ENCODE measurements at places on chromosomes 6 and 20. TPM values are rescaled to one million over a fixed set of nuclear protein-coding genes. Genes with fewer than 3 reads are reported as not detected.

- no peak for DNase-seq
Observed at GRCh38 chr6:125953502-125953875, 3.1 kb upstream of the HINT3 start.

GRCh38 chr6:42762950-42763349 is 17.0 kb upstream of the TBCC start:
- no peak for DNase-seq

DNA sequence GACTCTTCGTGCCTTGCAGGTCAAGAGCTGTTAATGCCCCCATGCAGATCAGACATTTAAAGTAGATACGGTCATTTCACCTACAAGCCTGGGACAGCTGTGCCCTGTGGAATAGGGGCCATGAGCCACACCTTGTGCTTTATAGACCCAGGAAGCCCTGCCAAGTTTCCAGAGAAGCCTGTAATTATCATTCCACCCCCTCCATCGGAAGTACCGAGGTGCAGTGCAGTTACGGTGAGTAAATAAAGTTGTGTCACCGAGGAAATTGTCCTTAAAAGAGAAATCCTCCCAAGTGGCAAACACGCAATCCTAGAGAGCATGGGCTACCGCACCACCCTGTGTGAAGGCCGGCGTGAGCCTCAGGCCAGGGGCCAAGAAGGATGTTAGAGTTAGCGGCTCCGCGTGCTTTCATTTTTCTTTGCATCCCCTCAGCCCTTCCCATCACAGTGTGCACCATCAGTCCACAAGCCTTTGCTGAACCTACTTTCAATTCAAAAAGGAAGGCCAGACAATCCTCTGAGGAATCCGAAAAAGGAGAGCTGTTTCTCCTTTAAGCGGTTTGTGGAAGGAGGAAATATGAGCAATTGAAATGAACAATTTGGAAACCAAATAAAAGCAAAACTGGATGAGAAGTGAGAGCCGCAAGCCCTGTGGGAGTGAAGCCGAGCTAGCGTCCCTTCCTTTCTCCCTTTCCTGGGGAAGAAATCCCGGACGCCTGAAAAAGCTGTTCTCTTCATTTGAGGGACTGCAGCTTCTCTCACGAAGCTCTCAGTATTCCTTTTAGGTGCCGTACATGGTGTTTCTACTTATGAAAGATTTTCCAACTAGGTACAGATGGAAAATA is 183.3 kb upstream of the PDE10A start:
- no peak for DNase-seq

GRCh38 chr6:116369540-116369939 is 1.2 kb upstream of the DSE start:
- DNase-seq = no peak

GRCh38 chr20:45425561-45425960 is 9.6 kb downstream of the PIGT start:
- no peak for DNase-seq

GRCh38 chr6:142510211-142510610 is 208.4 kb downstream of the ADGRG6 start:
- no peak for DNase-seq

DNA sequence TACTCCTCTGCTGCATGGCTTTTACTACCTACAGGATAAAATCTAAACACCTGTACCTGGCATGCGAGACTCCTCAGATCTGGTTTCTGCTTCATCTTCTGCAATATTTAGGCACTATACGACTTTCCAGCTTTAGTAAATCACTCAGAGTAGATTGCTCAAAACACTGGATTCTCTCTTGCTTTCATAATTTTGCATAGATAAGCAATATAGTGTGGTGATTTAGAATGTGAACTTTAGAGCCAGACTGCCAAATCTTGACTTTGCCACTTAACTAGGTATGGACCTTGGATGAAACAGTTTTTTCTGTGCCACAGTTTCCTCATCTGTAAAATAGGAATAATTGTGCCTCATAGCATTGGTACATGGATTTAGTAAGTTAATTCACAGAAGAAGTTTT is 28.9 kb downstream of the CEP57L1 start:
- DNase-seq = no peak

- peak; percentile 56 for DNase-seq
Observed at GRCh38 chr6:19444481-19444880, 392.7 kb upstream of the ID4 start.

DNA sequence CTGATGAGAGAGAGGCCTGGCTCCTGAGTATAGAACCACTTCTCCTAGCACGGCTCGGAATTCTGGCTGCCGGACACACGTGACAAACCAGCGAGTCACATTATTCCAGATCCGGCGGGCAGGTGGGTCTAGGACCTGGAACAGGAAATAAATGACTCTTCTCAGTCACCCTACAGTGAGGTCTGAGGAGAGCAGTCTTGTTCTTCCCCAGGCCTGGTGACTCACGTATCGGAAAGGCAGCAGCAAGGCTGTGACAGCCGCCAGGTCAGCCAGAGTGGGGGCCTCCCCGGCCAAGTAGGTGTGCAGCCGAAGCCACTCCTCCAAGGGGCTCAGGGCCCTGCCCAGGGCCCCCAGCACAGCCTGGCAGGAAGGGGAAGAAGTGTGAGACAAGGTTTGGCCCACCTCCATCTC is 2.8 kb downstream of the VARS1 start:
- peak; percentile 72 for DNase-seq

- DNase-seq = no peak
Observed at GRCh38 chr6:133956416-133957049, 3.5 kb downstream of the TBPL1 start.

DNA sequence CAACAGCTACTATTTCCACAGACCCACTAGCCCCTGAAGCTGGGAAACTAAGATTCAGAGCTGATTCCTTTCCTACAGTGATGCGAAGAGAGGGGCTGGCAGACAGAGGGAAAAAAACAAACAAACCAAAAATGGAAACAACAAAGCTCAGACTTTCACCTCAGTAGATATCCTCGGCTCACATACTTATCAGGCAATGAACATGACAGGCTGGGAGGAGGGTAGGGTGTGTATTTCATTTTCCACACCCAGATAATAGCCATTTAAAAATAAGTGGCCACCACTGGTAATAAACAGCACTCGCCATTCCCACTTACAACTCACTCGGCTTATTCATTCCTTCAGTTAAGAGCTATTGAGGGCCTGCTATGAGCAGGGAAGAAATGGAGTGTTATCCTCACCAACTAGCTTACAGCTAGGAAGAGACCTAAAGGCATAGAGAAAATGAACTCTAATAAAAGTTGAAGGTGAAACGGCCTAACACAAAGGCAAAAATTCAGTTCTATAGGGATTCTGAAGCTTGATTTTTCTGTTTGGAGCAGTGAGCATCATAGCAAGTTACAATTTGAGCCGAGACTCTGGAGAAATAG is 32.0 kb upstream of the SPTLC3 start:
- no peak for DNase-seq

- DNase-seq = no peak
Observed at GRCh38 chr6:27062755-27063154, 184.7 kb upstream of the PRSS16 start.

DNA sequence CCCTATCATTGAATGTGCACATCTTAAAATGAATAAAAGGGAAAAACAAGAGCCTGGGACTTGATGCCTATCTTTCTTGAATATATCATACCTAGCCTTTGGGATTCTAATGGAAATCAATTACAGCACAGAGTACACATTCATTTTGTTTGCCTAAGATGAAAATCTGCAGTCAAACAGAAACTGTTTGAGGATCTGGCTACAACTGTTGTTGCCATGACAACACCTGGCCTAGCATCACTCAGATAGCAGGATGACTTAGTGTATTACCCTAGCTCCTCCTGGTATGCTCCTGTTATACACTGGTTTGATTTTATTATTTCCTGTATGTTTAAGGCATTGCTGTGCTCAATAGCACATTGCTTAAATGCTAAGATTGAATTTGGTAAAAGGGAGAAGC is 71.5 kb upstream of the LAMP5 start:
- no peak for DNase-seq

- peak; percentile 92 for DNase-seq
Observed at GRCh38 chr6:158894193-158894592, 75.0 kb upstream of the EZR start.

DNA sequence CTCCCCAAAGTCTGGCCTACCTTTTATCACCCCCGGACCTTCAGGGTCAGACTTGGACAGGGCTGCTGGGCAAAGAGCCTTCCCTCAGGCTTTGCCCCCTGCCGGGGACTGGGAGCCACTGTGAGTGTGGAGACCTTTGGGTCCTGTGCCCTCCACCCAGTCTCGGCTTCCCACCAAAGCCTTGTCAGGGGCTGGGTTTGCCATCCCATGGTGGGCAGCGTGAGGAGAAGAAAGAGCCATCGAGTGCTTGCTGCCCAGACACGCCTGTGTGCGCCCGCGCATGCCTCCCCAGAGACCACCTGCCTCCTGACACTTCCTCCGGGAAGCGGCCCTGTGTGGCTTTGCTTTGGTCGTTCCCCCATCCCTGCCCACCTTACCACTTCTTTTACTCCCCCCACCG is 10.3 kb downstream of the VEGFA start:
- no peak for DNase-seq

GRCh38 chr6:38865521-38866174 is 150.5 kb downstream of the DNAH8 start:
- DNase-seq = no peak

GRCh38 chr20:4597215-4597614 is 124.5 kb upstream of the PRND start:
- DNase-seq = no peak

KPNA5 gene
- 3.6 TPM for total RNA-seq

SYNE1 gene
- total RNA-seq = 23.5 TPM

ZSCAN23 gene
- 1.2 TPM for total RNA-seq

LST1 gene
- not detected for total RNA-seq

Data from Caki2 (cell line).